ENCODE measurements at places on chromosomes 4 and X. TPM values are rescaled to one million over a fixed set of nuclear protein-coding genes. Genes with fewer than 3 reads are reported as not detected.

Gene FAM241A
- total RNA-seq, result 0.53 TPM

Gene TMEM129
- 29.1 TPM for total RNA-seq

Gene GALNT7
- 34.6 TPM for total RNA-seq

Gene ASB11
- not detected for total RNA-seq

Gene MAB21L2
- total RNA-seq, result not detected

Gene PDGFC
- 2.9 TPM for total RNA-seq

Gene PITX2
- 0.72 TPM for total RNA-seq

Gene XIAP
- total RNA-seq, result 23.4 TPM

Data from A549 treated with ZK216348 at 1 μM for 4 hours (cell line).